ENCODE measurements at places on chromosomes 3 and 15. TPM values are rescaled to one million over a fixed set of nuclear protein-coding genes. Genes with fewer than 3 reads are reported as not detected.

Gene NLGN1
- 10.5 TPM for total RNA-seq

Gene AMOTL2
- total RNA-seq, result 53.9 TPM

Gene MKRN2
- total RNA-seq, result 33.6 TPM

Gene RAF1
- total RNA-seq, result 153 TPM

Gene PRSS50
- total RNA-seq, result 0.10 TPM

Gene ITPKA
- total RNA-seq, result 6.0 TPM

Gene GOLGA6A
- total RNA-seq, result not detected

DNA sequence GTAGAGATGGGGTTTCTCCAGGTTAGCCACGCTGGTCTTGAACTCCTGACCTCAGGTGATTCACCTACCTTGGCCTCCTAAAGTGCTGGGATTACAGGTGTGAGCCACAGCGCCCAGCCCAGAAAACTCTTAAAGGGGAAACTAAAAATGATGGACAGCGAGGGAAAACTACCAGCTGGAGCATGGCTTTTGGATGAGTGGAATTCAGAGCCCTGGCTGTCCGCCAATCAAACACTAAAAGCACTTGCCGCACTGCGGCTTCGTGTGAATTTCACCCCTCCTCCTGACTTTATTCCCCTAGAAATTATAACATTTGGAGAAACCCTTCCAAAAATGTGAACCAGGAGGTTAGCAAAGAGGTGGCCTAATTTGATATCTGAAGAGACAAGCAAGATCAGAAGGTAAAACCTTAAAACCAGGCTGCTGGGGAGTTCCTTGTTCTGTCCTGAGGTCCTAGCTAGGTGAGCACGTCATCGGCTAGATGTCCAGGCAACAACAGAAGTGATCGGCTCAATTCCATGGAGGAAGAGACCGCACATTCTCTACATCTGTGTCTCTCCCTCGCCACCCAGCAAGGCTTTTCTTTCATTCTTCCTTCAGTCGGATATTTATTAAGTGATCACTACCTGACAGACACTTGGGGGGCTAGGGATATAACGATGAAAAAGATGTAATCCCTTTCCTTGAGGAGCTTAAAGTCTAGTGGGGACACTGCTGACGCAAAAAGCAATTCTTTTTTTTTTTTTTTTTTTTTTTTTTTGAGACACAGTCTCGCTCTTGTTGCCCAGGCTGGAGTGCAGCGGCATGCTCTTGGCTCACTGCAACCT, 1.7 kb downstream of the TM4SF19 start:
- no peak for DNase-seq

DNA sequence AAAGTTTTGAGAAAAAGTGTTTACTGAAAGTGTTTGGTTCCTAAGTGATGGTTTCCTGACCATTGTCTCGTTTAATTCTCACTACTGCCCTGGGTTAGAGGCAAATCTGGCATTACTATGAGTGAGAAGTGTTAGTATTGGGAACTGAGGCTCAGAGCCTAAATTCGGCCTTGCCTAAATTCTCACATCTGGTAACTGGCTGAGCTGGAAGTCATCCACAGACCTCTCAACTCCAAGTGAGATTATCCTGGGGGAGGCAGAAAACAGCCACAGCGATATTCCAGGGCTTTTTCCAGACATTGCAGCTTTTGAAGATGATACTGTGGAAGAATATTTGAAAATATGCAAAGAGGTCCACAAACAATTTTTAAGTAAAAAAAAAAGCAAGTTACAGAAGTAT, 85.1 kb upstream of the TRA2B start:
- DNase-seq, result no peak

DNA sequence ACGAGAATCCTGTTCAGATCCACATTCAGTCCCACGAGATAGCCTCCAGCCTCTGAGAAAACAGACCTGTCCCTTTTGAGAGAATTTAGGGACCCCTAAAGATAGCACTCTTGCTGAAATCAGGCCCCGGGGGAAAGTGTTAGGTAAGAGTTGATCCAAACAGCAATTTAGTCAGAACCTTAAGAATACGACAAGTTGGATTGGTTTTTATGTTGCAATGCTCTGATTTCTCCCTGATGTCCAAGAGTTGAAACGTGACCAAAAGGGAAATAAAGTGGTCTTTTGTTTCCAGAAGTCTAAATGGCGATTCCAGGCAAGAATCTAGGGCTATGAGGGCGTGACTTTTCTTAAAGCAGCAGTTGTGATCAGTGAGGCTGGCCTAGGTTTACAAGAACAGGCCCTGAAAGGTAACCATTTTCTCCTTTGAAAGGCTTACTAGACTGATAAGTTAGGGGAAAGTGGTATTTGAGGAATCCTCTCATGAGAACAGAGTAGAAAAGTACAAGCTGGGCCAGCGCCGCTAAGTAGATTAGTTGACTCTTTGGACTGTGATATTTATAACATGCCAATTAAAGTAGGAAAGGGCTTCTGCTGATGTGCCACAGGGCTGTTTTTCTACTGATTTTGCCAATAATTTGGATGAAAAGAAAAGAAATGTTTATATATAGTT, 4.9 kb downstream of the MAN2A2 start:
- DNase-seq, result peak; percentile 45

- no peak for DNase-seq
Observed at GRCh38 chr15:46301291-46301690, 666.5 kb downstream of the SQOR start.

Data from left ventricle myocardium superior (tissue), 1 donor.